ENCODE measurements at places on chromosomes 12 and 14.
A peak's percentile ranks its signal among the peaks of the same experiment; 100 is the strongest.

- peak; percentile 68 for DNase-seq
Measured at GRCh38 chr14:77212943-77213678, 31.5 kb downstream of the TMEM63C start.

- DNase-seq, result no peak
Measured at GRCh38 chr12:22374508-22374907, 40.0 kb upstream of the ST8SIA1 start.

DNA sequence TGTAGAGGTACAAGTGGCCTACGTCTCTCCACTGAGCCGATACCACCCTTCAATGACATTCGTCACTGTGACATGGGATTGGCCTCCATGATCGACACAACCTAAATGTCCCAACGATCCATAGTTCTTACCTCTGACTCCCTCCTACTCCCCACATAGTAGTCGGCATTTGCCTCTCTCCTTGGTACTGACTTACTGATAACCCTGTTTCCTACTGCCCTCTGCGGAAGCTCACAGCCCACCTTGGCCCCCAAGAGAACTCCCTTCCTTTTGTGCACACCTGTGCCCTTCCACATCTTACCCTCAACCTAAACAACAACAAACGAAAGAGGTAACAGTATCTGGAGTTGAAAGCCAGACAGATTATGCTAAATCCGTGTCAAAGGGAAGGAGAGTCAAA is 23.9 kb downstream of the VSX2 start:
- no peak for DNase-seq

DNA sequence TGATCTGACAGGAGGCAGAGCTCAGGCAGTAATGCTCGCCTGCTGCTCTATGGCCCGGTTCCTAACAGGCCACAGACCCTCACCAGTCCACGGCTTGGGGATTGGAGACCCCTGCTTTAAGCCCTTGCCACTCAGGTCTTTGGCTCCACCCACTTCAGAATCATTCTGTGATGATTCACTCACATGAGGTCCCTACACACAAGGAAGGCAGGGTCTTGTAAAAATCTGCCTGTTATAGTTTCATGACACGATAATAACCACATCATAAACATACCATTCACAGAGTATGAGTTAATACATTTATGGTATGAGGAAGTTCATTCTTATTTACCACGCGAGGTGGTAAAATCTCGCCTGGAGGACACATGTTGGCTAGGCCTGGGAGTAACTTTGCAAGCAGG is 29.0 kb upstream of the MAX start:
- DNase-seq, result no peak

- DNase-seq, result no peak
Measured at GRCh38 chr14:91750634-91751198, 18.8 kb upstream of the CATSPERB start.

- no peak for DNase-seq
Measured at GRCh38 chr14:52049271-52049670, 19.6 kb downstream of the NID2 start.

GRCh38 chr12:64801381-64801780 is 23.1 kb upstream of the TBC1D30 start:
- DNase-seq, result no peak
